ENCODE measurements at places on chromosomes 7 and 10.
A peak's percentile ranks its signal among the peaks of the same experiment; 100 is the strongest.

DNA sequence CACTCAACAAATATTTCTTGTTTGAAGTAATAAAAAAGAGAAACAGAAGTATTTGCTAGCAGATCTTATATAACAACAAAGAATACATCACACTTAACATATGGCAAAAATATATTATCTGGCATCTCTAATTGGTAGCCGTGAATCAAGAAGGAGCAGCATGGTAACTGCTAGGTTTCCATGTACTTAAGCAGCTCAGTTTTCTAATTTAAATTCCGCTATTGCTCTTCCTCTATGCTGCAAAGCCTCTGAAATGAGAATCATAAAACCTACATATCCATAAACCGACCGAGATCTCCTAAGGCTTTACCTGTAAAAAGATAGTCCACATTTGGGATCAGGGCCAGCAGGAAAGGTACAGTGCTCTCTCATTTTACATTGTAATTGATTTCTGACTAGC, 76.6 kb upstream of the PTPRZ1 start:
- no peak for DNase-seq

- DNase-seq, result no peak
Measured at GRCh38 chr10:299969-300368, 164.7 kb downstream of the ZMYND11 start.

DNA sequence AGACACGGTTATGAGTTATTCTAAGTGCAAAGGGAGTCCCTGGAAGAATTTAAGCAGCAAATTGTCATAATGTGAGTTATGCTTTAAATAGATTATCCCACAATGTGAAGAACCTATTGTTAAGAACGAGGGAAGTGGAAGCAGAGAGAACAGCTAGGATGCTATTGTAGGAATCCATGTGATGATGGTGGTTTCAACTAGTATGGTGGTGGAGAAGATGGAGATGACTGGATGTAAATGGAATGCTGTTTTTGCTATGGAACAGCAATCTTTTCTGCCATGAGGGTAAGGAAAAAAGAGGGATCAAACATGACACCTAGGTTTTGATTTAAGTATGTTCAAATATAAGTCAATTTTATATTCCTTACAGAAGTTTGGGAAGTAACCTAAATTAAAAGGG, 191.3 kb downstream of the RNF133 start:
- DNase-seq, result no peak

- DNase-seq, result no peak
Measured at GRCh38 chr10:81903472-81903871, 28.5 kb downstream of the NRG3 start.

GRCh38 chr7:143375298-143376034, 5.7 kb upstream of the ZYX start:
- no peak for DNase-seq

DNA sequence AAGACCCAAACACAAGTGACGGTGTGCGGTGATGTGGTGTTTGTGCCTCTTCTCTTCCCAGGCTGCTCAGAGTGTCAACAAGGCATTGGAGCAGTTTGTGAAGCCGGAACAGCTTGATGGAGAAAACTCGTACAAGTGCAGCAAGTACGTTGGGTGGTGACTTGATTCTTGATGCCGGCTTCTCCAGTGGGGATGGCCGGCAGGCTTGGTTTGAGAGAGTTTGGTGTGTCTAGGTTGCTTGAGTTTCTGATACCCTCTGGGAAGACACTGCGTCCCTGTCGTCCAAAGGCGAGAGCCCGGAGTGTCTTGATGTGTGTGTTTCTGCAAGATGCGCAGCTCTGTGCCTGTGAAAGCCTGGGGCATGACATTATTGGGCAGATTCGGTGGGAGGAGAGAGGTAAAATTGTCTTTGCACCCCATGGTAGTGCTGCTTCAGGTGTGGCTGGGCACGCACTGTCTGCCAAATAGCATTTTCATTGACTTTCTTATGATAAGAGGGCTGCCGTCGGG, 111.8 kb downstream of the ANKRD61 start:
- no peak for DNase-seq

- DNase-seq, result no peak
Measured at GRCh38 chr7:75696263-75697037, 42.3 kb downstream of the HIP1 start.

GRCh38 chr10:113061054-113061430, 111.0 kb downstream of the TCF7L2 start:
- no peak for DNase-seq

GRCh38 chr10:70132098-70133029, at the start of gene AIFM2:
TSS of gene AIFM2 (minus strand) at chr10:70132825. CDS start at chr10:70124084, 8,741 bp downstream.
- DNase-seq, result peak; percentile 37

- DNase-seq, result no peak
Measured at GRCh38 chr10:44325157-44325556, 59.7 kb downstream of the CXCL12 start.

- DNase-seq, result no peak
Measured at GRCh38 chr10:22623633-22624253, 90.6 kb downstream of the PIP4K2A start.

DNA sequence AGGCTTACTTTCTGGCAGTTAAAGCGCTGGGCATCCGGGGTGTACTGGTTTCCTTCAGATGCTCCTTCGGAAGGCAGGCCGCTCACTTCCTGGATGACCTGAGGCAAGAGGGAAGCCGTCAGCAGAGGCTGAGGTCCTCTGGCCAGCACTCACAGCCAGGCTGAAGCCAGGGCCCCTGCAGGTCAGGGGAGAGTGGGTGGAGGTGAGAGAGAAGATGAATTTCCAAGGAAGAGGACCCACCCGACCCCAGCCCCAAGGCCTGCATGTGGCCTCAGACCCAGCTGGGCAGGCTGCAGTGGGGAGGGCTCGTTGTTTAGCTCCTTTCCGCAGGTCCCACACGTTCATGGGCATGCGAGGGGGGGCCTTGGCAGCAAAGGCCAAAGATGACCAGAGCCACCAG, 71.3 kb downstream of the VWA2 start:
- DNase-seq, result no peak

DNA sequence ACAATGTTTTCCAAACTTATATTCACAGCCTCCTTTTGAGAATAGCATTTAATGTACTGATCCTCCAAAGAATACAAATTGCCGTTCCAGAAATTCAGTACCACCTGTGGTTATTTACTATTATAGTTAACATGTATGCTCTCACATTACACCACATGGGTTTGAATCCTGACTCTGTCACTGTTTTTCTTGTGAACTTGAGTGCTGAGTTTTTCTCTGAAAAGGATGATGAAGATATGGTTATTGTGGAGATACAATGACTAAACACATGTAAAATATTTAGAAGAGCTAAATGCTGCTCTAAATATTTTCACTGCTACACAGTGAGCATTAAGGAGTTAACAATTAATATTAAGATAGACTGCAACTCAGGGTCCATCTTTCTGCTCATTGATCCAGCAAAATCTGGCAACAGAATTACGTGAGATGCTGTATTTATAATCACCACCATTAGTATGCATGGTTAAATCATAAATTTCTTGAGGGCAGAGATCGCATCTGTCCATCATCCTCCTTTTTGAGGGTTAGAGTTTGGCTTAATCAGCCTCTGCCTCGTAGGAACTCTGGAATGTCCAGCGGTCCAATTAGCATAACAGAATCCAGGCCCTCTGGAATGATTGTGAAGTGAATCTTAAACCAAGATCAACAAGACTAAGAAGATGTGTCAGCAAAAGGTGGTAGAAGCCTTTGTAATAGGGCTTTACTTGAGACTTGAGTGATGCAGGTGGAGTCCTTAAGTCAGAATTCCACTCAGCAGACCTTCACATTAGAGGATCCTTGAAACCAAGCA, 152.8 kb downstream of the MACC1 start:
- peak; percentile 29 for DNase-seq

Measured in foreskin keratinocyte (primary cell).